Fibroblast of the aortic adventitia (primary cell): ENCODE measurements at places on chromosomes 6 and 20.
A peak's percentile ranks its signal among the peaks of the same experiment; 100 is the strongest.

- DNase-seq: no peak
Measured at GRCh38 chr20:25984933-25985332, 288.3 kb upstream of the ZNF337 start.

- peak; percentile 86 for DNase-seq
Measured at GRCh38 chr6:129709196-129709768, 695 bp downstream of the ARHGAP18 start.

DNA sequence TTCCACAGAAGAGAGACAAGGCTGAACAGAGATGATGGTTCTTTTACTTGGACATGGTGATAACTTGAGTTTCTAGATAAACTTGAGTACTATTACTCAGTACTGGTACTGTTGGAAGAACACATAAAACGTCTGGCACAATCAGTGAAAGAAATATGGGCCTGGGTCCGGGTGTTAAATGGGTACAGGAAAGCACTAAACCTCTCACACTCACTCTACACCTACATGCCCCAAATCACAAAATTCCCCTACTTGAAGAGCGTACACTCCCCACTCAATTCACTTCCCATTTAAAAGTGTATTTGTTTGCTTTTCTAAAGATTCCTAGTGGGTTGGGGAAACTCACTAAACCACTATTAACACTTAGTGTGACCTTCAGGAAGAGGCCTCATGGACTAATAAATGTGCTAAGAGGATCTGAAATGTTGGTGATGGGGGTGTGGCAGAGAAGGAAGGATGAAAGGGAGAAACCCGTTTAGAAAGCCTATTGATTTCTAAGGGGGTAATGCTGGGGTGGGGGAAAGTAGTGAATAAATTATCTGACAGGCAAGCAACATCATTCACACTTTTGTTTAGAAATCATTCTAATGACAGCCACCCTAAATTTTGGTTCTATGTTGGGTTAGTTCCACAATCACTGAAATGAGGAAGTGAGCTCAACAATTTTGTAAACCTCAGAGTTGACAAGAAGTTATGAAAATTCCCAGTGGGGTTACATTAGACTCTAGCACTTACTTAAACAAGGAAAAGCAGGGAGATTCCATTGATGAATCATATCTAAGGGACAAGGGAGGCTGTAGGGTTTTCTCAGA, 222.6 kb upstream of the MARCKS start:
- DNase-seq: peak; percentile 80

DNA sequence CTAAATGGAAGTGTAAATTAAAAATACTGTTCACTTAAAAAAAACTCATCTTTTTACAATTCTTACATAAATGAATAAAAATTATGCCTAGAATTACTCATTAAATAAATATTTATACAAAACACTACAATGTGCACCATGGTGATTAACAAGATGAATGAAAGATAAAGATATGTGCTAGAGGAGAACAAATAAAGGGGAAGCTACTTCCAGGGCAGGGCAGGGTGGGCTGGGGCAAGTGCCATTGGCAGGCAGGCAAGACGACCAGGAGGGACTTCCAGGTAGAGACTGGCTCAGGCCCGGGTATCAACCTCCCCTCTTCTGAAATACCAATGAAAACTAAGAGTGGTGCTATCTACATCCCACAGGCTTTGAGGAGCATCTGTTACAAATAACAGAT, 20.4 kb downstream of the PREP start:
- DNase-seq: no peak

DNA sequence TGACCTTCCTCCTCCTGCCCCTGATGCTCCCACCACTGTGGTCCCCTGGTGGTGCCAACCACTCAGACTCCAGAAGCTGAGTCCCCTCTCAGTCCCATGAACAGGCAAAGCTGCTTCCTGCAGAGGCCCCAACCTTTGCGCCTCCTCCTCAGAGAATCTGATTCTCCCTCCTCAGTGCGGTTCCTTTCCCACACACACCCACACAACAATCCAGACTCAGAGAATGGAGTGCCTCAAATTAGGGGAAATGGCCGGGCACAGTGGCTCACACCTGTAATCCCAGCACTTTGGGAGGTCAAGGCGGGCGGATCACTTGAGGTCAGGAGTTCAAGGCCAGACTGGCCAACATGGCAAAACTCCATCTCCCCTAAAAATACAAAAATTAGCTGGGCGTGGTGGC, 23.0 kb downstream of the RIPOR3 start:
- no peak for DNase-seq

- no peak for DNase-seq
Measured at GRCh38 chr20:17491488-17491887, 39.7 kb downstream of the BFSP1 start.

DNA sequence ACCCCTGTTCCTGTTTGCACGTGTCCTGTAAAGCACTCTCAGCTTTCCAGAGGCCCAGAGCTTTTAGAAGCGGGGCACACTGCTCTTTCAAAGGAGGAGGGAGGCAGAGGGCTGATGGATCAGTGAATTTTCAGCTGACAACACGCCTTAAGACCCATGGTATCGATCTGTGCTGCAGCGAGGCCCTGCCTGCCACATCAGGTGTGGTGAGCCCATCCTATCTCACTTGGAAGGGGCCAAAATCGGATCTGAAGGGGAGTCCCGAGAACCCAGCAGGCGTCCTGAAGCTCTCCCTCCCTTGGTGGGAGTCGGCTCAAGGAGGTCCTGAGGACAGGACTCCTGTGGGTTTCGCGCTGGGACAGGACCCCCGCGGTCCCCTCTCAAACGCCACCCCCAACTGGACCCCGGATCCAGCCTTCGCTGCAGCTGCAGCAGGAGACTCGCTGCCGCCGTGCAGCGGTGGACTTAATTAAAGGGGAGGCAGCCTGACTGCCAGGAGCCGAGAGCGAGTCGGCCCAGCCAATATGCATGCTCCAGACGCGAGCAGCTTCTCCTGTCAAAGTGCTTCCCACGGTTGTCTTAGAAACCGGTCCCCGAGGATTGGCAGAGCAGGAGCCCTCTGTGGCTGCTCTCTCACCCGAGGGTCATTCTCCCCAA, 580.0 kb upstream of the ZNF337 start:
- DNase-seq: peak; percentile 1

GRCh38 chr20:23270382-23270911, 80.1 kb upstream of the NXT1 start:
- DNase-seq: peak; percentile 75

- DNase-seq: no peak
Measured at GRCh38 chr6:108710551-108710950, 137.7 kb upstream of the ARMC2 start.

DNA sequence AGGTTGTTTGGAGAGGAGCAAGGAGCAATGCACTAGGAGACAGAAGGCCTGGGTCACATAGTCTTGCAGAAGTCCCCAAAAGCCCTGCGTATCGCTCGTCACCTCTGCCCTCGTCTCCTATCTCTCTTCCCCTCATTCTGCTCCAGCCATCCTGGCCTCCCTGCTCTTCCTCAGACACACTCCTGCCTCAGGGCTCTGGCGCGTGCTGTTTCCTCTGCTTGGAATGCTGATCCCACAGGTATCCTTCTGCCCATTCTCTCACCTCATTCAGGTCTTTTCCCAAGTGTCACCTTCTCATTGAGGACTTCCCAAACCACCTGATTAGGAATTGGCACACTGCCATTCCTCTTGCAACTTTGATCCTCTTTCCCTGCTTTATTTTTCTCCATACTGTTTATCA, 9.0 kb upstream of the SLC2A10 start:
- no peak for DNase-seq

- no peak for DNase-seq
Measured at GRCh38 chr6:107405002-107405401, 54.4 kb downstream of the PDSS2 start.

DNA sequence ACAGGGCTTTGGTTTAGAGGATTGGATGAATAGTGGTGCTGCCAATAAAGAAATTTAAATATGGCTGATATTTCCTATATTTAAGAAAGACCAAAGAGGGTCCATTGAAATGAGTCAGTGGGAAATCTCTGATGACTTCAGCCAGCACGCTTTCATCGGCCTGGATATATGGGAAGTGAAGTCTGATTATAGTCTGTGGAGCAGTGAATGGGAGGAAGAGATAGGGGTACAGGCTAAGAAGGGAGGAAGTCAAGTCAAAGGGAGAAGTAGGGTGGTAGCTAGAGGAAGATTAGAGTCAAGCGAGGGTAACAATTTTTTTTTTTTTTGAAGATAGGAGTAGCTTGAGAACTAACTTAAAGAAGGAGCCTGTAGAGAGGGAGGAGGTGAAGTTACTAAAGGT, 22.7 kb downstream of the SLC16A10 start:
- DNase-seq: no peak
